Spleen (tissue), 13 donors: ENCODE measurements at places on chromosomes 5 and 9.

DNA sequence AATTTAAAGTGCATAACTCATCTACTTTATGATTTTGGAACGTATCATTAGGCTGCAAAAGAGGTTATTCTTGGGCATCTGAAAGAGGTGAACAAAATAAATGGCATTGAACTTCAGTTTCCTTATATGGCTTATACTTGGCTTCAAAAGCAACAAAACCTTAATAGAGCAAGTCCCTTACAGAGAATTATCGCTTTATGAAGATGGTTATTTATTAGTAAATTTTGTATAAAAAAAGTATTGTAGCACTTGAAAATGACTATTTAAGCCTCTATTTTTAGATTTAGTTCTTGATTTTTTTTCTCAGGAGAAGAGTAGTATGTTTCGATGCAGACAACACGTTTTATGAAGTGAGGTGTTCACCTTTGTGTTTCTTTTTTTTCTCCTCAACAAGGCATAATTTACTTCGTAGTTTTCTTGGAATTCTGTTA is 2.0 kb downstream of the ERBIN start:
- peak overlapping the region; percentile 99 for H3K27ac ChIP-seq
- no peaks in the 10 kb centered on the region for H3K36me3 ChIP-seq
- peaks cover 66% of the 10 kb centered on the region for H3K4me1 ChIP-seq
- no peak for DNase-seq
- peak overlapping the region; percentile 78 for H3K4me3 ChIP-seq

DNA sequence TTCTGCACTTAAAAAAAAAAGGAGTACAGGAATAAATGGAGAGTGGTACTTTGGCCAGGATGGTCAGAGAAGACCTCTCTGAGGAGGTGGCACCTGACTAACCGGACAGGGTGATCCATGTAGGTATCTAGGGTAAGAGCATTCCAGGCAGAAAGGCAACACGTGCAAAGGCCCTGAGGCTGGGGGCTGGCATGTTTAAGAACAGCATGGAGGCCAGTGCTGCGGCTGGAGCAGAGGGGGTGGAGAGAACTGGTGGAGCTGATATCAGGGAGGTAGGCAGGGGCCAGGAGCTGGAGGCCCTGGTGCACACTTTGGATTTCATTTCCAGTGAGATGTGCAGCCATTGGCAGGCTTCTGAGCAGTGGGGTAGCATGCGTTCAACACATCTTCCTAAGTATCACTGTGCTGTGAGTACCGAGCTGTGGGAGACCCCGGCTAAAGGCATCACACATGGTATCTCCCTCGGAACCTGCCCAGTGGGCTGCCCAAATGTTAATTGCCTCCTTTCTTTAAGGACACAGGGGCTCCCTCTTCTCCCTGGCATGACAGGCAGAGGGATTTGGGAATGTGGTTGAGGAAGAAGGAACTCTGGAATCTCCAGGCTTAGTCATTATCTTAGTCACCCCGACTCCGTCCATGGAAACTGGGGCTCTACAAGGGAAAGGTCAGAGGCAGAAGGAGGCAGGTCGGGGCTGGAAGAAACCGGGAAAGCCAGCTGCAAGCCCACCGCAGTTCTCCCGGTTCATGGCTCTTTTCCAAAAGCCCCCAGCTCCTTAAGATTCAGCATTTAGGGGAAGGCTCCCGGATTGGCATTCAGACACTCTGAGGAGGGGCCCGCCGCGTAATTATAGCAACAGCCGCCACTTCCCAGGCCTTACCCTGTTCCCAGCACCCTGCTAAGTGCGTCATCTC is 18.6 kb downstream of the SLC6A7 start:
- peaks cover 10% of the 10 kb centered on the region for H3K4me1 ChIP-seq
- no peak for DNase-seq
- no peak overlapping the region for H3K27ac ChIP-seq
- no peaks in the 10 kb centered on the region for H3K36me3 ChIP-seq

- no peak overlapping the region for H3K27ac ChIP-seq
- H3K4me3 ChIP-seq = no peak overlapping the region
- no peaks in the 10 kb centered on the region for H3K36me3 ChIP-seq
- H3K4me1 ChIP-seq = peaks cover 8% of the 10 kb centered on the region
Observed at GRCh38 chr5:57025961-57026360, 74.0 kb upstream of the MIER3 start.

- no peaks in the 10 kb centered on the region for H3K27me3 ChIP-seq
- no peaks in the 10 kb centered on the region for H3K4me1 ChIP-seq
- DNase-seq = no peak
- no peak overlapping the region for H3K27ac ChIP-seq
- H3K36me3 ChIP-seq = no peaks in the 10 kb centered on the region
Observed at GRCh38 chr5:119049824-119050449, 20.9 kb upstream of the DMXL1 start.

- no peak overlapping the region for H3K27ac ChIP-seq
- no peaks in the 10 kb centered on the region for H3K4me1 ChIP-seq
- DNase-seq = no peak
- H3K27me3 ChIP-seq = no peaks in the 10 kb centered on the region
- no peak overlapping the region for H3K4me3 ChIP-seq
Observed at GRCh38 chr5:113162208-113162607, 185.6 kb downstream of the DCP2 start.

- DNase-seq = peak; percentile 87
- H3K4me3 ChIP-seq = peak overlapping the region; percentile 38
- H3K27ac ChIP-seq = no peak overlapping the region
- peaks cover 81% of the 10 kb centered on the region for H3K27me3 ChIP-seq
- peaks cover 26% of the 10 kb centered on the region for H3K4me1 ChIP-seq
Observed at GRCh38 chr9:92808726-92809451, 44.3 kb upstream of the BICD2 start.

DNA sequence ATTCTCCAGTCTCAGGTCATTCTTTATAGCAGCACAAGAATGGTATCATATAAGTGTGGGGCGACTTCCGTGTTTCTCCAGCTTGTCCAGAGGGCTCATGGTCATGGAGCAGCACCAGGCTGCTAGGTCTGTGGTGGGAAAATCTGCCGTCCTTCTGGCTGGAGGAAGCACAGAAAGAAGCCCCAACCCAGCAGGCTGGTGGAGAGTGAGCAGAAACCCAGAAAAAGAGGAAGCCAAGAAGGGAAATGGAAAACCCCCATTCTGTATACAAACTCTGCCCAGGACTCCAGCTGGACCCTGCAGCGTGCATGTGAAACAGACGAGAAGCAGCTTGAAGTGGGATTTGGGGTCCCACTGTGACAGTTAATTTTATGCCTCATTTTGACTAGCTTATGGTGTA is 34.3 kb upstream of the OLFM1 start:
- H3K27me3 ChIP-seq = no peaks in the 10 kb centered on the region
- peak; percentile 45 for DNase-seq
- no peaks in the 10 kb centered on the region for H3K36me3 ChIP-seq
- H3K27ac ChIP-seq = no peak overlapping the region
- no peaks in the 10 kb centered on the region for H3K4me1 ChIP-seq

DNA sequence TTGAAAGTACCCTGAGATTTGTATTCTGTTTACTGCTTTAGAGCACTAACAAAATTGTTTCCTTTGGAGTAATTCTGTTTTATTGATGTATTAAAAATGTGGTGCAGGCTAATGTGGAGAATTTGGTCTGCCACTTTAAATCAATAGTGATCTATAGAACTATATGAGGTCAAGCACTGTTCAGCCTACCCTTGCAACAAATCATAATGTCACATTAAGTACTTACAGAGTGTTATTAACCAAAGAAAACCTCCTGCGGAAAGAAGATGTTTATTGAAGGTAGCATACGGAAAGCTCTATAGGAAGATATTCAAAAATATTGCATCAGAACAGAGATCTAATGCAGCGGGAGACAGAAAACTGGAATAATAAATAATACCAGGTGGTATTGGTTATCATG is 865.0 kb upstream of the TYRP1 start:
- no peak overlapping the region for H3K4me3 ChIP-seq
- no peaks in the 10 kb centered on the region for H3K4me1 ChIP-seq
- H3K27me3 ChIP-seq = no peaks in the 10 kb centered on the region
- DNase-seq = no peak

GRCh38 chr5:55868846-55869245 is 17.7 kb downstream of the IL31RA start:
- no peaks in the 10 kb centered on the region for H3K36me3 ChIP-seq
- no peaks in the 10 kb centered on the region for H3K4me1 ChIP-seq
- no peak overlapping the region for H3K27ac ChIP-seq
- no peak overlapping the region for H3K4me3 ChIP-seq

GRCh38 chr9:76567086-76567485 is 108.1 kb downstream of the GCNT1 start:
- H3K27ac ChIP-seq = no peak overlapping the region
- peaks cover 17% of the 10 kb centered on the region for H3K4me1 ChIP-seq
- DNase-seq = no peak
- no peaks in the 10 kb centered on the region for H3K27me3 ChIP-seq
- no peaks in the 10 kb centered on the region for H3K36me3 ChIP-seq

GRCh38 chr9:76143834-76144233 is 250.4 kb downstream of the RFK start:
- H3K36me3 ChIP-seq = no peaks in the 10 kb centered on the region
- H3K27ac ChIP-seq = no peak overlapping the region
- H3K4me3 ChIP-seq = no peak overlapping the region
- no peak for DNase-seq

GRCh38 chr9:104075801-104076753 is 18.0 kb upstream of the SMC2 start:
- peaks cover 6% of the 10 kb centered on the region for H3K27me3 ChIP-seq
- no peaks in the 10 kb centered on the region for H3K36me3 ChIP-seq
- DNase-seq = no peak
- H3K27ac ChIP-seq = no peak overlapping the region
- no peaks in the 10 kb centered on the region for H3K4me1 ChIP-seq

- no peak for DNase-seq
- no peaks in the 10 kb centered on the region for H3K36me3 ChIP-seq
- H3K4me3 ChIP-seq = no peak overlapping the region
- H3K27me3 ChIP-seq = no peaks in the 10 kb centered on the region
- H3K4me1 ChIP-seq = no peaks in the 10 kb centered on the region
- no peak overlapping the region for H3K27ac ChIP-seq
Observed at GRCh38 chr5:60977956-60978737, 33.1 kb downstream of the NDUFAF2 start.

- peaks cover 27% of the 10 kb centered on the region for H3K27me3 ChIP-seq
- no peaks in the 10 kb centered on the region for H3K4me1 ChIP-seq
- no peak overlapping the region for H3K4me3 ChIP-seq
- no peak overlapping the region for H3K27ac ChIP-seq
Observed at GRCh38 chr9:109245310-109245897, 75.5 kb downstream of the EPB41L4B start.

DNA sequence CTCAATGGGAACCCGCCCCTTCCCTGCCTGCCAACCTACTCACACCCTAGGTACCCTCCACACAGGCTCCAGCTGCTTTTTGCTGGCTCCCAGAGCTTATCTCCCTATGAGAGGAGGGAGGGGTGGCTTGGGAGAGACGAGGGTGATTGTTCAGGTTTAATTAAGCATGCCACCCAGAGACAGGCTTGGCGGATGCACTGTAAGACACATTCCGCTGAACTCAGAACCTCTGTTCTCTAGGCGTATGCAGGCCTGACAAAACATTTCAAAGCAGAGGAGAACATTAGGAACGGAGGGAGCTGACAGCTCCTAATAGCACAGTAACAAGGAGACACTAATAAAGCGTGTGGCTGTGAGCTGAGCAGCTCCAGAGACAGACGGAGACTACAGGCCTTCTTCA is 80.1 kb downstream of the TRIM32 start:
- DNase-seq = no peak
- H3K27ac ChIP-seq = no peak overlapping the region
- no peaks in the 10 kb centered on the region for H3K4me1 ChIP-seq
- H3K36me3 ChIP-seq = no peaks in the 10 kb centered on the region
- peaks cover 4% of the 10 kb centered on the region for H3K27me3 ChIP-seq
- H3K4me3 ChIP-seq = no peak overlapping the region

GRCh38 chr5:172531704-172532026 is 77.3 kb upstream of the SH3PXD2B start:
- DNase-seq = peak; percentile 40
- H3K4me1 ChIP-seq = no peaks in the 10 kb centered on the region
- H3K4me3 ChIP-seq = no peak overlapping the region
- H3K36me3 ChIP-seq = no peaks in the 10 kb centered on the region
- no peak overlapping the region for H3K27ac ChIP-seq

DNA sequence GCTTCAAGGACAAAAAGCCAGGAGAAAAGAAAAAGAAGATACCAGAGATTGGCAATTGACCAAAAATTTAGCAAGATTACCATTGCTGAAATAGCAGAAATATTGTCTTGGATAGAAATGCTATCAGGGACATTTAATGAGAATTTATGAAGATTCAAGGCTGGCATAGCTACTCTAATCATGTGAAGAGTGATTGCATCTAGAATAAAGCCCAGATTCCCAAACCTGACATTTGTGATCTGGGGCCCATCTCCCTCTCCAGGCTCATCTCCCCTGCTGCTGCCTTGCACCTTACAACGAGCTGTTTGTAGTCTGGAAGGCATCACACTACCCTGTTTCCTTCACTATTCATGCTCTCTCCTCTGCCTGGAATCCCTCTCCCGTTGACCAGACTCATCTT is 114.5 kb downstream of the C9orf152 start:
- H3K4me3 ChIP-seq = no peak overlapping the region
- H3K36me3 ChIP-seq = no peaks in the 10 kb centered on the region
- no peak overlapping the region for H3K27ac ChIP-seq
- no peaks in the 10 kb centered on the region for H3K27me3 ChIP-seq
- DNase-seq = no peak

DNA sequence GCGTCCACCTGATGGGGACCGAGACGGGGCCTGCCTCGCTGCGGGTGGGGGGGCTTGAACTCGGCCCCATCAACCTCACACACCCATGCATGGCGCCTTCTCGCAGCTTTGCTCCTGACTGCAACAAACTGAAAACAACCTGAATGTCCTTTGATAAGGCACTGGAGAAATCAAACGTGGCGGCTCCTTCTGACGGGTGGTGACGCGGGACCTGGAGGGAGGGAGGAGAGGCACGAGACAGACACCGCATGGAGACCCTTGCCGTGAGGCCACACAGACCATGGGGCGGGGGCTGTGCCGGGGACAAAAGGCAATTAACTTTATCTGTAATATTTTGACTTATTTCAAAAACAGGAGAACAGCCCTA is 48.6 kb downstream of the NACC2 start:
- no peak for DNase-seq
- peaks cover 3% of the 10 kb centered on the region for H3K4me1 ChIP-seq
- H3K27ac ChIP-seq = peak overlapping the region; percentile 92
- peaks cover 11% of the 10 kb centered on the region for H3K27me3 ChIP-seq
- no peak overlapping the region for H3K4me3 ChIP-seq
